T-helper 2 cell (primary cell): ENCODE measurements at places on chromosomes 11 and 22.

DNA sequence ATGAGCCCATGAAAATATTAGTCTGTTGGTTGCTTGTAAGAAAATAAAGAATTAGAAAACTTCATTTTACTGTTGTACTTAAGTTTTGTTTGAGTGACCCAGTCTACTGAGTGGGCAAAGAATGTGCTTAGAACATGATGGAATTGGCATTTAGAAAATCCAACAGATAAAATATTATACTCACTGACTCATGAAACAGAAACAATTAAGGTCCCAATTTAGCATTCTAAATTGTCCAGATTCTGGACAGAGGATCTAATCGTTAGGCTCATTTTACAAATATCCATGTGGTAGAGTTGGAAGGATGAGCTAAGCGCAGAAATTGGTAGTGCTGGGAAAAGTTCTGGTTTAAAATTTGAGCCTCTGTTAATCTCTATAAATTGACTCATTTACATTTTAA, 45.4 kb downstream of the METTL15 start:
- no peak for DNase-seq

GRCh38 chr11:17471501-17471900, 5.1 kb downstream of the ABCC8 start:
- DNase-seq: no peak

DNA sequence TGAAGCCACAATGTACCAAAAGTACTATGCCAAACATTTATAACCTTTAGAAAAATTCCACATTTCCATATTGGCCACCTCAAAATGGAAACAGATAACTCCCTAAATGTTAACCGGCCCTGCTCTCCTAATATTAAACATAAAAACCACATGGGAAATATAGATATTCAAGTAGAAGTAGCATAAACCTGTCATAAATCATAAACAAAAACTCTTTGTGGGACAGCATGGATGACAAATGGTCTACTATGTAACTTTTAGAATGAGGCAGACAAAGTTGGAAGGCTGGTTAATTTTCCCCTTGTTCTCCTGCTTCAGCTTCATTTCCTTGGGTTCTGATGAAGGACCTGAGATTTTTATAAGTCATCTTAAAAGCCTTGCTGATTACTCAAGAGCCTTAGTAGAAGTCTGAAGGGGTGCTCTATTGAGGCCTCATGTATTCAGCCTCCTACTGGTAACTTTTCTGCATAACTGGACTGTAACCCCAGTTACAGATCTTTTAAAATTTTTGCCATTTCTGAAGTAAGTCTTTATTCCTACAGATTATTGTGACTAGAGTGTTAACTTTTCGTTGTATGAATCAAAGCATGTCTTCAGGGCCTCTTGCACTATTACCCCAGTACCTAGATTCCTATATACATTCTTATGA, 116.4 kb downstream of the STIM1 start:
- no peak for DNase-seq

DNA sequence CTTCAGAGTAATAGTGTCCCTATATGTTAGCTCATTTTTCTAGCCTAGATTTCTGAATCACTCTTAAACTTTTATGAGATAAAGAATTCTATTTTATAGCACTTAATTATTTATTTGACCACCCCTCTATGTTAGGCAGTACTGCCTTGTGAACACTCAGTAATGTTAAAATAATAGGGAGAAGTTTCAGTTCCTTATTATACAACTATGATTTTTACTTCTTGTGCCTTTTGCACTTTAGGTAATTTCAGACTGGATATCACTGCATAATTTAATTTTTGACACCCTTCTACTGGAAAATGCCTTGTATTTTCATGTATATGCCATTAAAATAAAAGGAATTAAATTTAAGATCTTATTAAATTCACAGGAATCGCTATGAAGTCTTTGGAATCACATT, 3.1 kb downstream of the BCO2 start:
- DNase-seq: no peak
